ENCODE measurements at places on chromosomes 1 and 21.

GRCh38 chr21:32298148-32298559 lies 501 bp upstream of the MRAP start:
- no peak for DNase-seq

DNA sequence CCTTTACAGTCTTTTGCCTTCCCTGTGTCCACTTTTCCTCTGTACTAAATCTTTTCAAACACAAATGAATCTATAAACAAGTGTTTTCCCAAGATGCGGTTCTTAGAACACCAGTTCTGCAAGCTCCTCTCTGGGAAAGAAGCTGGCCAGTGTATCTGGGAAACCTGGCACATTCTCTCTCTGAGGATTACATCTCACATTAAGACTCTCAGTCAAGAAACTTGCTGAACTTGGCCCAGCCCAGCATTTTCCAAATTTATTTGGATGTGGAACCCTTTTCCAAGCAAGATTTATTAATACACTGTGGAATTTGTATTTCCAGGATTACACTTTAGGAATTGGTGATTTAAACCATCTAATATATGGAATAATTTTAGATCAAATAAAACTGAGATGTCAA lies 105.7 kb downstream of the ZNF281 start:
- no peak for DNase-seq

GRCh38 chr1:201153474-201154388 lies 543 bp downstream of the TMEM9 start:
- DNase-seq = no peak

- no peak for DNase-seq
These were observed 23.2 kb upstream of the PPP1R8 start for GRCh38 chr1:27807385-27807784.

GRCh38 chr1:207268337-207268736 lies 53.1 kb upstream of the CD55 start:
- DNase-seq = no peak

DNA sequence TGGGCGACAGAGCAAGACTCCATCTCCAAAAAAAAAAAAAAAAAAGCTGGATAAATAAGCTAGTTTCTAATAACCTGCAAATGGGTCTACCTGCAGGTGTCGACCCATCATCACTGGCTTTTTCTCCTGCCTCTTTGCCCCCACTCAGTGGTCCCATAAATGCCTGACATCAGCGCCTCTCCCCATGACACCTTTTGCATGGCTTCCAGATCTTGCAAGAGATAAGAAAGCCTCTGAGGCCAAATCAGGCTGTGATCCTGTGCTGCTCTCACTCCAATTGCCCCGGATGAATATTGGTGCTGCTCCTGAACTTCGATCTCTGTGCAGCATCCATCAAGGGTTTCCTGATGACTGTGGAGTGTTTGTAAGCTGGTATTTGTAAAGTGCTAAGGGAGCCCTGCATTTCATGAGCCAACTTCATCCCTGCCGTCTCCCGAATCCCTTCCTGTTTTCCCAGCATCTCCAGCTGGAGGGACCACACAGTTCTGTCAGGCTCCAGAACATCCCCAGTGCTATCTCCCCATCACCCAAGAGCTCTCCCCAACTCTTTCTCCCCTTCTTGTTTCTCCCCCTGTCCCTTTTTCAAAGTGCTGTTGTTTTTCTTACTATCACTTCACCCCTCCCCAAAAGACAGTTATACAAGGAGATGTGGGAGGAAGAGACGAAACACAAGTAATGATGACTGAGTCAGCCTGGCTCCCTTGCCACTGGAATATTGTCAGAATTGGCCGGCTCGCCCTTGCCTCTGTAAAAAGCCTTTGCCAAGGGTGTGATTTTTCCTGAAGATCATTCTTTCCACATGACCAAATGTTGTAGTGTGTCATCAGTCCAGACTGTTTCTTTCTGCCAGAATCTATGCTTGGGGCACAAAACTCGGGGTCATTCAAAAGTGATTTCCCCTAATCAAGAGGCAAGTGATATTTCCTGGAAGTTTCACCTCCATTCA lies 2.8 kb upstream of the EFHD2 start:
- DNase-seq = no peak

- DNase-seq = no peak
These were observed 39.7 kb downstream of the SLC35A3 start for GRCh38 chr1:100009458-100009857.

GRCh38 chr1:44422161-44422560 lies 17.1 kb downstream of the RNF220 start:
- no peak for DNase-seq

DNA sequence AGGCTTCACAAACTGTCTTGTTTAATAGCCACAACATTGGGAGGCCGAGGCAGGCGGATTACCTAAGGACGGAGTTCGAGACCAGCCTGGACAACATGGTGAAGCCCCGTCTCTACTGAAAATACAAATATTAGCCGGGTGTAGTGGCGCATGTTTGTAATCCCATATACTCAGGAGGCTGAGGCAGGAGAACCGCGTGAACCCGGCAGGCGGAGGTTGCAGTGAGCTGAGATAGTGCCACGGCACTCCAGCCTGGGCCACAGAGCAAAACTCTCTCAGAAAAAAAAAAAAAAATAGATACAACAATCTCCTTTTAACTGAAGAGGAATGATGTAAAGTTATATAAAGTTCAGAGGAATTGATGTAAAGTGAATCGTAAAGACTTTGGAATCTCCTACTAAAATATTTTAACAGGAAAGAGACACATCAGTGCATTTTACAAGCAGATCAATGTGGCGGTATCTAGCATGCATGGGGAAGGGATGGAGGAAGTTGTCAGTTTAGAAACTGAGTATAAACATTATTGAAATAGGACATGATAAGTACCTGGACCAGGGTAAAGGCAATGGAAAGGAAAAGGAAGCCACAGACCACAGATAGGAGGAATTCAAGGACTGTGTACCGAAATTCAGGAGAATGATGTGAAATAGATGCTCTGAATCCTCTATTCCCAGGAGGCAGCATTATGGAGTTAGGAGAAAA lies 41.5 kb downstream of the PTPRC start:
- no peak for DNase-seq

DNA sequence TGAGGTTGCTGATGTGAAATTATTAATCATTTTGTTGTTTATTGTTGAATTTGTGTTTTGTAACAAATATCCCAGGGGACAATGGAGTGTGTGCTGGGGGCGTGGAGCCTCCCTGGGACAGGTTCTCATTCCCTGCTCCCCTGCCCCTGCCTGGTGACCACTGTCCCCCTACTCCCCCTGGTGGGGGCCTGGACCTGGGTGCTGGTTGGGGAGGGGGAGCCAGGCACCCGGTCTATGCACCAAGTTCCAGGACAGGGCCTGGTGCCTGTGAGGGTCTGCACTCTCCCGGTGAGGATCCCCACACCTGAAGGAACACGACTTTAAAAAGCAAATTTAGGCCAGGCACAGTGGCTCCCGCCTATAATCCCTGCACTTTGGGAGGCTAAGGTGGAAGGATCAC lies 42.4 kb downstream of the CHD5 start:
- DNase-seq = no peak

DNA sequence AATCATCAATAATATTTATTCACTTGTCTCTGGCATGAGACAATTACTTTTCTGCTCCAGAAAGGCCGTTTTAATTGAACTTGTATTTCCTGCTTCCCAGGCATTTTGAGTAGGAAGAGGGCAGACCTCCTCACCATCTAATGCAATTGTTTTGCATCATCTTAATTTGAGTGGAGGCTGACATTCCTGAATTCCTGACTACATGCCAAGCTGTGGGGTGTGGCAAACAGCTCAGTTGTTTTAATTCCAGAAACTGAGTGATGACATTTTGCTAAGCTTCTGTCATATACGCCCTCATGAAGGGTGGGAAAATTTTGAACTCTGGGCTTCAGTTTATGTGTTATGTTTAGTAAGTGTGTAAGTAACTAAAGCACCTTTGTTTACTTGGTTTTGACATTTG lies 125.4 kb upstream of the USP25 start:
- no peak for DNase-seq

DNA sequence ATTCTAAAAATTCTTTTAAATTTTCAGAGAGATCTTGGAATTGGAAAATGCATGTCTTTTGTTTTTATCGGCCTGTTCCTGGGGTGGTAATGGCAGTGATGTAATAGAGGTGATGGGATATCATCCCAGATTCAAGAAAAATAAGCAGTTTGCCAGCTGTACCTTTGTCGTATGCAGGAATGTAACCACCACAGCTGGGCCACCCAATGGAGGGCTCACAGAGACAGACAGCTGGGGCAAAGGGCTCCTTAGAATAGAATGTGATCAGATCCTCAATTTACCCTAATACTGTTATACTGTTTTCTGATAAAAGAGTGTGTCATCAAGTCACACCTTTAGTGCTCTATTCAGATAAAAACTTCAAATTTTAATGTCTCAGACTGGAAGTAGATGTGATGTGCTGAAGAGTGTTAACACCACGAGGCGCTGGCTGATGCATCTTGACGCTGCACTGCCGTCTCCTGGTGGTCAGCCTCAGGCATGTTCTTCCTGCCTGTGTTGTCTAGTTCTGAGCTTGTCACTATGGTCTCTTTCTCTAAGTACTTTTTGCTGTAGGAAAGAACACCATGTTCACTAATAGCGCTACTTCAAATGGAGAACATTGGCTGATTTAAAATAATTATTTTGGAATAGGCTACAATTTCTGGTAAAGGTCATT lies 78.8 kb downstream of the C1orf21 start:
- no peak for DNase-seq

DNA sequence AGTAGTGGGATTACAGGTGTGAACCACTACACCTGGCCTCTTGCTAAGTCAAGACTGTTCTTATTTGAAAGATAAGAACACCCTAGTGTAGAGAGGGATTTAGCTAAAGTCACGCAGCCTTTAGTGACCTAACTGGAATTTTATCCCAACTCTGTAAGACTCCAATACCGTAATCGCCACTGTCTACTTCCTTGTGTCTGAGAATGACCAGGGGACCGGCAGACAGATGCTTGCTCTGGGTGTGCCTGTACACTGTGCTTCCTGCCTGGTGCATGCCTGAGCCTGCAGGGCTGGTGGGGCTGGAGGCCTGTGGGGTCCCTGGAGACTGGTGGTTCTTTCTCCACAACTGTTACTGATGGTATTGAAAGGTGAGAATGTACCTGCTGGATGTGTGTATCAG lies 15.3 kb downstream of the MFSD2A start:
- DNase-seq = no peak

GRCh38 chr1:243849421-243850201 lies 432 bp downstream of the AKT3 start:
- peak; percentile 54 for DNase-seq

Measured in stimulated activated CD4-positive, alpha-beta T cell treated with anti-CD3 and anti-CD28 coated beads, Interleukin-1b, Interleukin-23, amount 100 ng/mL, for 1 hour (primary cell).